ENCODE measurements at places on chromosomes 6 and 20.

DNA sequence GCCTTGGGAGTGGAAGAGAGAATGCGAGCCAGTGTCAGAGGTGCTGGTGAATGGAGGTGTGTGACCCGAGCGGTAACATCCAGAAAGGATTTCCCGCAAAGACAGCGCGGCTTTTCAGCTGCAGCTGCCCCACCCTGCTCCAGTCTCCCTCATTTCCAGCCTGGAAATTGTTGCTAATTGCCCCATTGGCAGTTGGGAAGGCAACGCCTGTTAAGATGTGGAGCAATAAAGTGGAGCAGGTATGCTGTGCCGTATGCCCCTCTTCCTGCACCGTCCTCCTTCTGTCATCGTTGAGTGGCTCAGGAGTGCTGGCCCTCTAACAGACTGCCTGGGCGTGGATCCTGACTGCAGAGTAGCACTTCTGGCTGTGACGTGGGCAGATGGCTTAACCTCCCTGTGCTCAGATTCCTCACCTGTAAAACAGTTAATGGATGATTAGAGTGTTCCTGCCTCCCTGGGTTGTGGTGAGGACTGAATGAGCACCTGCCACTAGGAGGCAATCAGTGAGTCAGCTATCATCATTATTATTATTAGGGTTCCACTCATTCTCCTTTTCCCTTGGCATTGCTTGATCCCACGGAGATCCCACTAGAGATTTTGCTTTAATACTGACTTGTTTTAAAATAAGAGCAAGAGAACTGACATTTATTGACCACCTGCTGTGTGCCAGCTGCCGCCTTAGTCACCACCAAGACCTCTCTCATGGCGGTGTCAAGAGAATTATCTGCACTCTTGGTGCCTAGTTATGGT is 11.7 kb downstream of the ARFGEF2 start:
- DNase-seq: no peak

DNA sequence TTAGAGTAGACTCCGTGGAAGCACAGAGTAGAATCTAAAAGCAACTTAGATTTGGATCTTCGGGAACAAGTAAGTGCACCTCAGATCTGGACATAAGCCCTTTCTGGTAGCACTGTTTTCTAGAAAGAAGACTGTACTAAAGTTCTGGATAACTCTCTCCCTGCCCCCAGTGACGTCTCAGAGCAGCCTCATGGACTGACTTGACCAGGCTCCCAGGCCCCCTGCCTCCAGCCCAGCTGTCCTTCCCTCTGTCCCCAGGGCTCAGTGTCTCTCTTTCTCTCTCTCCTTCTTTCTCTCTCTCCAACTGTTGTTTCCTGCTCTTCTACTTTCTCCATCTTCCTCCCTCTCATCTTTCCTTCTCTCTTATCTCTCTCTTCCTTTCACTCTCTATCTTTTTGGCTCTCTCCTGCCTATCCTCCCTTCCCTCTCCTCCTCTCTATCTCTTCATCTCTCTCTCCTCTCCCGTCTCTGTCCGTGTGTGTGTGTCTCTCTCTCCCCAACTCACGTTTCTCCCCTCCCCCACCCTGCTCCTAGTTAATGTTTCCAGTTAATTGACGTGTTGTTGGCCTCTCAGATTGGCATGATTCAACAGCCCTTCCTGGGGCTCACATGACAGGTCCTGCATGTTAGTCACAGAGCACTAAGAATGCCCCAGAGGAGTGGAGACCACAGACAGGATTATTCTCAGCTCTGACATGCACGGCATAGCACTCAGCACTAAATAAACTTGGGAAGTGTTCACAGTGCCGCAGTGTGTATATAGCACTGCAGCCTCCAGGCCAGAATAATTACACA is 180.4 kb upstream of the FOXQ1 start:
- DNase-seq: peak; percentile 39

DNA sequence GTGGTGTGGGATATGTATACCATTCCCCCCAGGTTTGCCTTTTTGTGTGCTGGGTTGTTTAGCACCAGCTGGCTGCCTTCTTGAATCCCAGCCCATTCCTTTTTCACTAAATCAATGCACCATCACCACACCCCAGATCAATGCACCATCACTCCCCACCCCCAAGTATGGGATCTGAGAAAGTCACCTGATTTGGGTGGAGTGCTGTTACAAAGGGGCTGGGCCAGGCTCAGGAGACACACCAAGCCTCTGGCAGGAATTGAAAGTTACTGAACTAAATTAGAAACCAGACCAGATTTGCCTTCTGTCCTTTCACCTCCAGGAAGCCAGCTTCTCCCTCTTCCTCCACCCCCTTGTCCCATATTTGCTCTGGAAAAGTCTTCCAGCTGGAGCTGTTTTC is 19.6 kb upstream of the PKHD1 start:
- no peak for DNase-seq

DNA sequence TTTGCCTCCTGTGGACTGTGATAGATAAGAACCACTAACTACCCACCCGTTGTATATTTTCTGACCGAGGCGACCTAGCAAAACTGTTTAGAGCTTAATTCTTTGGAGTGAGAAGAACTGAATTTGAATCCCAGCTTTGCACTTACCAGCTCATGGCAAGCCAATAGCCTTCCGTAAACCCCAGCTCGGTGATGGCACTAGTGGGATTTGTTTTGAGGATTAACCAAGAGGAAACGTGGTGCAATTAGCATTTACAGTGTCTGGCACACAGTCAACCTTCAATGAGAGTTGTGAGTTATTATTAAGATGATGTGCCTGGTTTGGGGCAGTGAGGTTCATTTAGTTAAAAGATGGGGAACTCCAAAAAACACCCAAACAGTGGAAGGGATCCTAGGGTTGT is 12.3 kb upstream of the DSP start:
- no peak for DNase-seq

DNA sequence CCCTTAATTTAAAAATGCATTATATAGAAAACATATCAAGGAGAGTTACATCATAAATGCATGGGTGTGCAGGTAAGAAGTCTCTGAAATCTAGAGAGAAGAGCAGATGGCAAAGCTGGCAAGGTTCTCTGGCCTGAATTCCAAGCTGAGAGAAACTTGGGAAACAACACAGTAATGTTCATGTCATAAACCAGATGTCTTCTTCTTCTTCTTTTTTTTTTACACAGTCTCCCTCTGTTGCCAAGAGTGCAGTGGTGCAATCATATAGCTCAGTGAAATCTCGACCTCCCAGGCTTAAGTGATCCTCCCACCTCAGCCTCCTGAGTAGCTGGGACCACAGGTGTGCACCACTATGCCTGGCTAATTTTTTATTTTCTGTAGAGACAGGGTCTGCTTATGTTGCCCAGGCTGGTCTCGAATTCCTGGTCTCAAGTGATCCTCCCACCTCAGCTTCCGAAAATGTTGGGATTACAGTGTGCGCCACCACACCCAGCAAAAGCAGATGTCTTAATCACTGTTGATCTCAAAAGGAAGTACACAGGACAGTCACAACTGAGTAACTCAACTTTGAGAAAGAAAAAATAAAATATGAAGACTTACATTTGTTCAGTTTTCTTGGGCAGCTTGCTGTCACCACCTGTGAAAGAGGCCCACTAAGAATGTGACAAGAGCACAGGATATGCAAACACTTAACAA is 77.3 kb downstream of the DNAAF9 start:
- DNase-seq: no peak

DNA sequence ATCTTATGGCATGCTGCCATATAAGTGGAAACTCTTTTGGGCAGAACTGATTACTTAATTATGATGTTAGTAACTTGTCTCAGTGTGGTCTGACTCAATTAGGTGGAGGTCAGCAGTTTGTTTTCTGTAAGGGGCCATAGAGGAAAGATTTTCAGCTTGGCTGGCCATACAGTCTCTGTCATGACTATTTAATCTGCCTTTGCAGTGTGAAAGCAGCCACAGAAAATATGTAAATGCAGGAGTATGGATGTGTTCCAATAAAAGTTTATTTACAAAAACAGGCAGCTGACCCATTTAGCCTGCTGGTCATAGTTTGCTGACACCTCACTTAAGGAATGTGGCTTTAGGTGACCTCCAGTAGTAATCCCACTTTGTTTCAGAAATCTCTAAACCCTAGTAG is 700.7 kb downstream of the EPM2A start:
- no peak for DNase-seq

DNA sequence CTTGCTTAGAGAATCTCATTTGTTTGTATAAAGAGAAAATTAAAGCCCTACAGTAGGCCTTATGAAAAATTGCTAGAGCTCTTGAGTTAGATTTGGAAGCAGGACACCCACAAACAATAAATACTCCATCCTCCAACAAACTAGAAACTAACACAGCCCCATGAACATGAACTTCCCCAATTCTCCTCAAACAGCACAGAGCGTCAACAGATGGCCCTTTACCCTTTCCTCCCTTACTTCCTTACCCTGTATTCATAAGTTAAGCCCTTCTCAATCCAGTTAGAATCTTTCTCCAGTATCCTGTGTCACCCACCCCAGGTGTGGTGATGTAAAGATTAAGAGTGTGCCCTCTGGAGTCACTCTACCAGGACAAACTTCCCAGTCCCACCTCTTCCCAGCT is 113.7 kb downstream of the UNC5CL start:
- no peak for DNase-seq

Data from brain microvascular endothelial cell (primary cell).